ENCODE measurements at places on chromosomes 2 and 18.

- DNase-seq, result no peak
These were observed 25.6 kb downstream of the HADHB start for GRCh38 chr2:26270373-26270772.

DNA sequence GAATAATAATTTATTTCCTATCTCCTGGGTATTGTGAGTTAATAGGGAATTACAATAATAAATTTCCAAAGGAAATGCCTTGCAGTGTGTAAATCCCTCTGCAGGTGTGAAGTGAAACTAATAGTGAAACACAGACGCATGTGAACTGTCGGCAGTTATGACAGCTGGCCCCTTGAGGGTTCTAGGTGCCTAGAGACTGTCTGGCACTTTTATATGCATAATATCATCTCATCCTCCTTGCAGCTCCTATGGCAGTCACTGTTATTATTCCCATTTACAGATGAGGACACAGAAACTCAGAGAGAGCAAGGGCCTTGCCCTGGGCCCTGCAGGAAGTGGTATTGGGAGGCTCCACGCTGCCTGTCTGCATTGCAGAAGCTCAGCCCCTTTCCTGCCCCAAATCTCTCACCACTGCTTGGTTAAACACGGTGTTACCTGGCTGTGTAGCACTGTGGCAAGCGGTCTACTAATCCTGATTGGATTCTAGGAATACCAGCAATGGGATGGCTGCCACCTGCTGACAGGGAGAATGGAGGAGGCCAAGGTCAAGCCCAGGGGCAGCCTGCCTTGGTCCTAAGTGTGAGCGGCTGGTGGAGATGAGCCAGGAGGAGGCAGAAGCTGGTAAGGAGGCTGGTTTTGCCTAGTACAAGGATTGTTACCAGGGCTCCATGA is 32.8 kb upstream of the ACKR3 start:
- DNase-seq, result no peak

DNA sequence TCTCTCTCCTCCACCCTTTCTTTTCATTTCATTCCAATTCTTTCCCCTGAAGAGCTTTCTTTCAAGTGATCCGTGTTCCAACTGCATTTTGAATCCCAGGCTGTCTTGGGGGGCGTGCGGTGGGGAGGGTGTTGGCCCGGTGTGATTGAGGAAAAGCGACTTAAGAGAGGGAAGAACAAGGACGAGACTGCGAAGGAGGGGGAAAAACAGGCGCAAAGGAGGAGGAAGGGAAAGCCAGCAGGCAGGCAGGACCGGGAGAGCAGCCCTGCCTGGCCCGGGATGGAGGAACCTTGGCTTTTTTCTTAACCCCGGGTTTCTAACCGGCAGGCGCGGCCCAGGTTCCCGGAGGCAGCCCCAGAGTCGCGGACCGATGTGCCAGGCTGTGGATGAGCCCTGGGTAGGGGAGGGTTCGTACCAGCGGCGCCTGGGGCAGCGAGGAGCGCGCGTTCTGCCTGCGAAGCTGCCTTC is 1.3 kb downstream of the ADCYAP1 start:
- DNase-seq, result no peak

GRCh38 chr2:36146765-36147164 is 208.8 kb upstream of the CRIM1 start:
- no peak for DNase-seq

- no peak for DNase-seq
These were observed 495 bp upstream of the TTC32 start for GRCh38 chr2:19902216-19902740.

DNA sequence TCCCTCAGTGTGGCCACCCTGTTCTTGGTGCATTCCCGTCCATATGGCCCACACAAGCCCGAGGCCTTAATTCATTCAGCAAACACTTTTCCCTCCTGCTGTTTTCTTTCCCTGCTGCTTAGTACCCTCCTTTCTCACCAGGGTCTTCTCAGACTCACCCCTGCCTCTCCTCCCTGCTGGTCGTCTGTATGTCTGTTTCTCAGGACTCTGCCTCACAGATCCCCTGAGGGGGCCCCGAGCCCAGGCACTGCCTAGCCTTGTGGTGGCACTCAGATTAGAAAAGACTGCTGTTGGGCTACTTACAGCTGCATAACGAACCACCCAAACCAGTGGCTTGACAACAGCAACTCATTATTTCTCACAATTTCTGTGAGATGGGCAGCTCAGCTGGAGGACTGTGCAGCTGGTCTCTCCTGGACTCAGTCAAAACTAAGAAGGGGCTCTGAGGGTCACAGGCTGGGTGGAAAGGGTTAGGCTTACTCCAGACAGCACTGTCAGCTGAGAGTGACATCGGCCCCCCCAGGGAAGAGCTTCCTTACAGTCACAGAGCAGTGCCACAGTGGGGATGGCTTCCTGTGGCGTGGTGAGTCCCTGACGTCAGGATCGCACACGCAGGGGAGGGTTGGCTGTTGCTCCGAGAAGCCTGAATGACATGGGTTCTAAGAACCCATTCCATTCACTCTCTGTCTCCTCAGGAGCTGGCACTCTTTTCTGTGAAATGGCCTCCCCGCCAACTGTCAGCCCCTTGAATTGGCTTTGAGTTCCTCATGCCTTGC is 139.0 kb downstream of the UXS1 start:
- DNase-seq, result no peak

- no peak for DNase-seq
These were observed 9.6 kb downstream of the CPLX4 start for GRCh38 chr18:59308938-59309260.

- no peak for DNase-seq
These were observed 52.8 kb upstream of the OTOF start for GRCh38 chr2:26530696-26531095.

- no peak for DNase-seq
These were observed 465.1 kb upstream of the MYT1L start for GRCh38 chr2:2796207-2796606.

DNA sequence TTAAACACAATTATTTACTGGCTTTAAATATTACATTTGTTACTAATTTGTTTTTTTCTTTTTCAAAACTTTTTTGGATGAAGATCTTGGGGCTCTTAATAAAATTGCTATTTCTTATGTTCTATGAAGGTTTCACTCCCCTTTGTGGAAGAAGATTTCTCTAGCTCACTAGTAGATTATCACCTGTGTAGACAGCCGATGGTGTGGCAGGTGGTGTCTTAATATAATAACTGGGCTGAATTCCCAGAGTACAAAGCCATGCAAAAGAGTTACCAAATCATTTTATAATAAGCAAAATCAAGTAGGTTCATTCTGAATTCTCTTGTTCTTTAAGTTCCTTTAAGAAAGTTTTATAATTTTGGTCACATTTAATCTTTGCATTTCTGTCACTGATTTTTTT is 233.7 kb downstream of the CCDC102B start:
- no peak for DNase-seq

DNA sequence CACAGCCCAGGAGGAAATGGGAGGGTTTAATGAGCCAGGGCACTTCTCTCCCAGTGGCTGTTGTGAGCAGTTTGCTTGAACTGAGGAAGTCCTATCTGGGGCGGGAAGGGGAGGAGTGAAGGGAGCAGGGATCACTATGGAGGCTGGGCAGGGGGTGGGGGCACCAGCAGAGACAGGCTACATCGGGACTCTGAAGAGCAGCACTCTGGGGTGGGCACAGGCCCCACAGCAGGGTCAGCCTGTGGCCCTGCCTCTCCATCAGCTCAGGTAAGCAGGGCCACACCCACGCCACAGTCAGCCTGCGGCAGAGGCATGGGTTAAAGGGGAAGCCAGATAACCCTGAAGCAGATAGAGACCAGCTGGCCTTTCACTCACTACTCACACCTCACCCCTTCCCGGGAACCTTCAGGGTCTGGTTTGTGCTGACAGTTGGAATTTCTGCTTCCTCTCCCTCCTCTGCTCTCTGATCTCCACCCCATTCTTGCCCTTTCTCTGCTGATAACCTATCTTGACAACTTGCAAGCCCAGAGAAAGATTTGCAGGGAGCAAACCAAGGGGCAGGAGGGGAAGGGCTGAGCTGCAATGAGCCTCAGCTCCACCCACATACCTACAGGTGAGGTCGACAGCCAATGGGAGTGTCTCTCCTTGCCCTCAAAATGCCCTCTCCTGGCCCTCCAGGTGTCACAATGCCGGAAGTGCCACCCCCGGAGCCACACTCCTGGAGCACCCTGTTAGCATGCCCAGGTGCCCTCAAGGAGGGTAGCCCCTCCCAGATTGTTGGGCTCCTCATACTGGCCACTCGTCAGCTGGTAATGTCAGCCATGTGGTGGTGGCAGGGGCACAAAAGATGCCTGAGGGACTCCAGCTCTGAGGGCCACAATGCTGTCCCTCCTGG is 3.7 kb downstream of the SIGLEC15 start:
- DNase-seq, result no peak

DNA sequence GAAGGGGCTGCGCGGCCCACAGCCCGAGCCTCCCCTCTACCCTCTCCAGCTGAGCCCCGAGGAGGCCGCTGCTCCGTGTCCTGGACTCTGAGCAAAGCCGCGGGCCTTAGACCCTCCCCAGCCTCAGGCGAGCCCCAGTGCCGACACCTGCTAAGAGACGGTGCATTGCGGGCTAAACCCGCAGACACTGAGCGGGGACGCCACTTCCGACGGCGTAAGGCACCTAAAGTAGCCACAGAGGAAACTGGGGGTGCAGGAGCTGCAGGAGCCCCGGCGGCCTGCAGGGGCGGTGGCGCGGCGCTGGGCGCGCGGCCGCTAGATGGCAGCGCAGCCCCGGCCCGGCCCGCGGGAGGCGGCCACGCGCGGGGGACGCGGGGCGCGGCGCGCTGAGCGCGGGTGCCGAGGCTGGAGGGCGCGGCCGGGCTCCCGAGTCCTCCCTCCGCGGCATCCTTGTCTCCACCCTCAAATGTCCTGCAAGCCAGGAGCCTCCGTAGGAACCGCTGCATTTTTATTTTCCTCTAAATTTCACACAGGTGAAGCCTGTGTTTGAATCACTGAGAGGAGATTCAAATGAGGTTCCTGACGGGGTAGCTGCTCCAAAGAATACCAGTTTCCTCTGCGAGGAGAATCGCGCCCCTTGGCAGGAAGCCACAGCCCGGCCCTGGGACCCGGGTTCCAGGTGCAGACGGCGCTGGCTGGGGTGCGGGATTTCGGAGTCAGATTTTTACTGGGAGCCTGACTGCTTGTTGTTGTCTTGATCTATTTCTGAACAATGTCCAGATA is 650.5 kb downstream of the GALR1 start:
- no peak for DNase-seq

DNA sequence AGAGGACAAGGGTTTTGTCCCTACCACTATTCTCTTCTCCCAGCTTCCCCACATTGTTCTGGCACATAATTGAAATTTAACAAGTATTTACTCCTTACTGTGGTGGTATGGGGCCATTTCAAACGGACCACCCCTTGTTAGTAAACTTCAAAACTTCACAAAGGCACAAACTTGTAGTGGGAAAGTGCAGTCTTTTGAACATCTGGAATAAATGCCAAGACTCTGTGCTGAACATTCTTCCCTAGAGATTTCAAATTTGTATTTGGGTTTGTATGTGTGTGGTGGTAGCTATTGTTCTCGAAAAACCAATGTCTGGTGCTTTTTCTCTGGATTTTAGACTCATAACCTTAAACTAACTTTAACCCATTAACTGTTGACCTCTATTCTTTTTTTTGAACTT is 151.6 kb downstream of the NRP2 start:
- DNase-seq, result no peak

DNA sequence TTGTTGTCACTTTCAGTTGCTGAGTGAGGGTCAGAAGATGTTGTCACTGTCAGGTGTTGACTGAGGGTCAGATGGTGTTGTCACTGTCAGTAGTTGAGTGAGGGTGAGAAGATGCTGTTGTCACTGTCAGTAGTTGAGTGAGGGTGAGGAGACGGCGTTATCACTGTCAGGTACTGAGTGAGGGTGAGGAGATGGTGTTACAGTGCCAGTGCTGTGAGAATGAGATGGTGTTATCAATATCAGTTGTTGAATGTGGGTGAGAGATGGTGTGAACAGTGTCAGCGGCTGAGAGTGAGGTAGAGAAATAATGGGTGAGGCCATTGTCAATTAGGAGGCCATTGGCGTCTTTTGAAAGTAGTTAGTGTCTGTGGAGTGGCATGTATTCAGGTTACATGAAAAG is 1.6 kb upstream of the ATP9B start:
- no peak for DNase-seq

DNA sequence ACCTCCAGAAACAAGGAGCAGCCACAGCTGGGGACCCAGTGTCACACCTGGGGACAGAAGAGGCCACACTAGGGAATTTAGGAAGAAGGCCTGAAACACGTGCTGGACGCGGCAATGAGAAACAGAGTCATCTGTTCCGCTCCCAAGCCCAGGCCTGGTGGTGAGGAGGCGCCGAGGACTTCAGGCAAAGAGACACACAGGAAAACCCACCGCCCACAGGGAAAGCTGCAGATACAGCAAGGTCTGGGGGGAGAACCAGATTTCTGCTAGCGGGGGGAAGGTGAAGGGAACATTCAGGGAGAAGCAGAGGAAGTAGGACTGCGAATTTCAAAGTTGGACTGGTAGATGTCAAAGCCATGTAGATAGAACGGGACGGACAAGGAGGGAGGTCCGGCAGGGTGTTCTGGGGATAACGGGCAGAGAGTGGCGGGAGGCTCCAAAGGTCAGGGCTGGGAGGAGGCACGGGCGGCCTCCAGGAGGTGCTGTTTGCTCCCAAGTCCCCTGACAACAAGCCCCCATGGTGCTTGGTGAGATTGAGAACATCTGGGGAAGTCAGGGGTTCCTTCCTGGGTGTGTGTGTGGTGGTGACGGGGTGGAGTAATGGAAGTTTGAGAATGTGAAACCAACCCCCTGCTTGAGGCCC is 351.7 kb upstream of the MYT1L start:
- DNase-seq, result no peak

DNA sequence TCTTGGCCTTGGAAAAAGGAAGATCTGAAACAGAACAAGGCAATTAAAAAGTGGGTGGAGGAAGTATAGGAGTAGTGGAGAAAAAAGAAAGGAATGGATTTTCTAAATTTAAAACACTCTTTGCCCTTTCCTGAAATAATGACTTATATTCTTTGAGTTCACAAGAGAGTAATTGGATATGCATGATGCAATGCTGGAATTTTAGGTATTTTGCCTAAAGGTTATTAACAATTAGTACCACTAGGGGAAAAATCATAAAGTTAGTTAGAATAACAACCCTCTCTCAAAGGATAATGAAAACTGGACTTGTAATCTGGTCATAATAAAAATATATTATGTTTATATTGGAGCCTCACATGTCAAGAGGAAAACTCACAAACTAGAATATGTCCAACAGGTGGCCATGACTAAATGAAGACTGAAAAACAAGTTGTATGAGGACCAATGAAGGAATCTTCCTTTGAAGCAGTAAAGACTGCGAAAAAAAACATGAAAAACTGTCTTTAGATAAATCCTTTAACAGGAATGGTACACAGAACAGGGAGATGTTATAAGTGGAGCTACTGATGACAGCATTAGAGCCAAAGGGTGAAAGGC is 281.8 kb downstream of the NCKAP5 start:
- DNase-seq, result no peak

Measured in stimulated activated CD4-positive, alpha-beta T cell treated with anti-CD3 and anti-CD28 coated beads, Interleukin-1b, Interleukin-23, amount 100 ng/mL, for 1 hour (primary cell).